Activated T-cell treated with anti-CD3 and anti-CD28 coated beads, Interleukin-2, amount 50 U/mL, for 4 hours (primary cell): ENCODE measurements at places on chromosomes 3 and 15. TPM values are rescaled to one million over a fixed set of nuclear protein-coding genes. Genes with fewer than 3 reads are reported as not detected.
A peak's percentile ranks its signal among the peaks of the same experiment; 100 is the strongest.

DNA sequence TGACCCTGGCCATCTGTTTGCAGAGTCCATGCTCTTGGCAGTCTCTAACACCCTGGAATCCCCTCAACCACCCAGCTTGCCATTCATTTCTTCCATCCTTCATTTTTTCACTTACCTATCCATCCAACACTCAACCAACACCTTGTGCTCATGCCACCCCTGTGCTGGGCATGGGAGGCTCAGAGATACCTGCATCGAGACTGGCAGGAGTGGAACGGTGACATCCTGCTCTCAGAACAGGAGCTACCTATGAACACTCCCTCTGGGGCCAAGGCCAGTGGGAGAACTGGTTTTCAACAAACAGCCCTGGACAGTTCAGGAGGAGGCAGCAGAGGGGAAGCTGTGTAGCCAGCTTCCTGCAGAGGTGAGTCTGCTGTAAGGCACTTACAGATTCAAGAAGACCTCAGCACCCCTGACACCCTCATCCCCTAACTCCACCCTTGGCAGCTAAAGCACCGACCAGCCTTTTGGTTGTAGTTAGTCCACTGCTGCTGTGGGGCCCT lies 19.5 kb upstream of the ATP2B2 start:
- DNase-seq, result no peak

CCR9 gene
- not detected for total RNA-seq

- DNase-seq, result no peak
Measured at GRCh38 chr3:48927928-48928327, 9.3 kb downstream of the ARIH2 start.

GOLGA6A gene
- not detected for total RNA-seq

NPAP1 gene
- total RNA-seq, result not detected

DNA sequence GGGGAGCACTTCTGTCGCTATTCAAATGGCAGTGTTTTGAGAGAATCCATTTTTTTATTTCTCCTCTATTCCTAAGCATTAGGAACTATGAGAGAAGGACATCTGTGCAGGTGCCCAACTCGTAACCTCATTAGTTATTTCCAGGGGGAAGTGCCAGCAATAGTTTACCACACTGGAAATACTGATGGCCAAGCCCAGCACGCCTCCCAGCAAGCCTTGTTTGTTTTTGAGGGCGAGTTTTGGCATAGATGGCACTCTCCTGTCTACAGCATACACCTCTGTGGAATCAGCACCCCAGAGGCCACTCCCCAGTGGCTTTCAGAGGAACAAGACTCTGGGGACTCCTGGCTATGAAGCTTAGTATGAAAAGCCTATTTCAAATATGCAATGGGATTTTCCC lies 36.6 kb downstream of the FAN1 start:
- DNase-seq, result no peak

- no peak for DNase-seq
Measured at GRCh38 chr3:144415492-144415891, 443.9 kb downstream of the DIPK2A start.

GRCh38 chr3:160134454-160134853 lies 90.8 kb upstream of the C3orf80 start:
- DNase-seq, result no peak

CACNA2D3 gene
- total RNA-seq, result not detected

TMEM207 gene
- not detected for total RNA-seq

- no peak for DNase-seq
Measured at GRCh38 chr15:22903961-22904534, 65.6 kb downstream of the NIPA2 start.

GRCh38 chr15:69436951-69437350 lies 15.7 kb upstream of the RPLP1 start:
- DNase-seq, result no peak

GRCh38 chr3:141052201-141053069 lies 1.3 kb downstream of the SPSB4 start:
- no peak for DNase-seq

- DNase-seq, result no peak
Measured at GRCh38 chr3:414063-414462, 217.5 kb downstream of the CHL1 start.

DNA sequence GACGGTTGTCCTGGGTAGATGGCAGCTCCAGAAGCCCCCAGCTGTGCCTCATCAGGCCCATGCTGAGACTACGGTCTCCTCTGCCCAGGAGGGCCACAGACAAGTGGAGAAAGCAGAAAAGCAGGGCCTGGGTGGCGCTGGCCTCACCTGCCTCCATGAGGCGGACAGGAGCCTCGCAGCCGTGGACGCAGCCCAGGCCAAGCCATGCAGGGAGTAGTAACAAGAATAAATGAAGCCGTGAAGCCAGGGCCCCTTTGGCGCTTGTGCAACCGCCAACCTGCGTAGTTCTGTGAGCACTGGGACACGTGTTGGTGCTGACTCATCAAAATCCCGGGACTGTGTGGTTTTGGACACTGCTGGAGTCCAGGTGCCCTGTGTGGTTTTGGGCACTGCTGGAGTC lies 12.3 kb upstream of the MUC4 start:
- DNase-seq, result no peak

GRCh38 chr3:1056744-1057143 lies 36.1 kb upstream of the CNTN6 start:
- DNase-seq, result no peak

- peak; percentile 19 for DNase-seq
Measured at GRCh38 chr3:107598926-107599771, 76.4 kb downstream of the BBX start.

GRCh38 chr3:112038863-112039262 lies 4.3 kb downstream of the TMPRSS7 start:
- DNase-seq, result no peak

- no peak for DNase-seq
Measured at GRCh38 chr15:58235961-58236360, 97.8 kb downstream of the AQP9 start.

- DNase-seq, result no peak
Measured at GRCh38 chr3:56055951-56056350, 412.3 kb downstream of the ERC2 start.

GRCh38 chr15:75565062-75565970 lies 13.8 kb downstream of the PTPN9 start:
- no peak for DNase-seq

NRG4 gene
- total RNA-seq, result 0.20 TPM

CCDC39 gene
- total RNA-seq, result not detected

GRCh38 chr15:44654858-44655257 lies 8.6 kb downstream of the SPG11 start:
- DNase-seq, result no peak

GRCh38 chr3:100533176-100533575 lies 40.8 kb downstream of the TMEM45A start:
- DNase-seq, result no peak

- DNase-seq, result no peak
Measured at GRCh38 chr3:9911863-9912262, 5.0 kb upstream of the IL17RC start.

GRCh38 chr3:47384425-47384824 lies 3.6 kb downstream of the PTPN23 start:
- no peak for DNase-seq

DNA sequence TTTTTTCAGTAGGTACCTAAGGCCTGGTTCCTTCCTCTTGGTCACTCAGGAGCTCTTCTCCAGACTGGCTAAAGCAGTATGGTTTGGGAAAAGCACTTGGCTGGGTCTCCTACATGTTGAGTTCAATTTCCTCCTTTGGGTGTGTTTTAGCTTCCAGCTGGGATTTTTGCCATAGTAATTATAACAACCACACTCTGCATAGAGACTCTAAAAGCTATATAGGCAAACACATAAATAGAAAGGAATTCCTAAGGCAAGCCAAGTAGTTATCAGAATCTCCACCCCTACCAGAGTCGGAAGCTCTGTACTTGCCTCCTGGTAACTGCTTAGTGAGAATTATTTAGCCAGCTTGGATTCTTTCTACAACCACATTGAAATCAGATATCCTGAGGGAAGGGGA lies 48.6 kb downstream of the FOXL2 start:
- no peak for DNase-seq

- no peak for DNase-seq
Measured at GRCh38 chr15:31098491-31098917, 3.0 kb downstream of the TRPM1 start.

CFAP20DC gene
- 0.38 TPM for total RNA-seq
